ENCODE measurements at places on chromosomes 12 and 14.

DNA sequence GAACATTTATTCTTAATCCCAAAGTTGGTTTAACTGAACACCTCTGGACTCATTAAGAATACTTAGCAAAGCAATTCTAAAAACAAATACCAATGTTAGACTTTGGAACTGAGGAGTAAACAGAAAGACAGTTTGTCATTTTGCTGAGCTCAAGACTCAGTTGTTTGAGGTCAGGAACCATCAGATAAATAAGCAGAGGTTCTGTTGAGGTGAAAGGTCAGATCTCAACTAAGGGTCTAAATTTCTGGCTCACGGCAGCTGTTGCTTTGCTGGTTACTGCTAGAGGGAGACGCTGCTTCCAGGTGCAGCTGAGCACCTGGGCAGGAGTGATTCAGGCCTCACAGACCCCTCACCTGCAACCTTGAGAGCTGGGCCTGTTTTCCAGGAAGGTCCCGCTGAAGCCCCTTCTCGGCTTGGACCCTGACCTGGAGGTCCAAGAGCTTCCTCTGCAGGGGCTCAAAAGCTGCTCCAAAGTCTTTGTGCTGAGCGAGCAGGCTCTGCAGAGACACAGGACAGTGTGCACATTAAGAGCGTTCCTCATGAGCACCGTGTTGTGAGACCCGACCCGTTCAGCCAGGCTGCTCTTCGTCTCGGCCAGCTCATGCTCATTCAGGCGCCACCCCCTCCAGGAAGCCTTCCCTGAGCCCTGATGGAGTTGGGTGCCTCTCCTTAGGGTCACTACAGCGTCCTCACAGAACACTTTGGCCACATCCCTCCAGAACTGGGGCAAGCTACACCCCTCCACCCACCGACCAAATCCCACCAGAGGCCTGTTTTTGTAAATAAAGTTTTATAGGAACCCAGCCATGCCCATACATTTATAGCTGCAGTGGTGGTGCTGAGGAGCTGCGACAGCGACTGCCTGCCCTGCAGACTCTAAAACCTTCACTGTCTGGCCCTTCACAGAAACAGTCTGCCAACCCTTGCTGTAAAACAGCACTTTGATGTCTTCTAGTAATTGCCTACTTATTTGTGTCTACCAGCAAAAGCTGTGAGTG lies 72.0 kb downstream of the SYNE3 start:
- DNase-seq: no peak

DNA sequence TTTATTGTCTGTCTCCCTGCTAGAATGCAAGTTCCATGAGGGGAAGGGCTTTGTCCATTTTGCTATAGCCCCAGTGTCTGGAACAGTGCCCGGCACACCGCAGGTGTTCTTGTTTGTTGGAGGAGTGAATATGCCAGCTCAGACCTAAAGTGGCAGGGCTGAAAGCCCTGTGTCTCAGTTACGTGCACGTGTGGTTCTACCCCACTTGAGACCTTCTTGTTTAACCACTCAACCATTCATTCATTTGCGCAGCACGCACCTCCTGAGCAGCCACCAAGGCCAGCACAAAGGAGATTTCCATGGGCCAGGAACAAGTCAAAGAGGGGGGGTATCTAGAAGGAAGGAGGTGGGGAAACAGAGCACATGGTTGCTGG lies 338.0 kb upstream of the FKBP4 start:
- DNase-seq: no peak

GRCh38 chr12:125292700-125293099 lies 227.5 kb downstream of the AACS start:
- DNase-seq: no peak

GRCh38 chr12:81077329-81077685 lies 572 bp upstream of the ACSS3 start:
- no peak for DNase-seq

- DNase-seq: no peak
These were observed 53.4 kb upstream of the MMP17 start for GRCh38 chr12:131774576-131775391.
